HAP-1 (cell line): ENCODE measurements at places on chromosomes 13 and 19.
A peak's percentile ranks its signal among the peaks of the same experiment; 100 is the strongest.

GRCh38 chr19:18848878-18849661 lies 17.3 kb downstream of the UPF1 start:
- no peak for DNase-seq

GRCh38 chr13:114025714-114026431 lies 52.0 kb upstream of the C13orf46 start:
- no peak for DNase-seq

DNA sequence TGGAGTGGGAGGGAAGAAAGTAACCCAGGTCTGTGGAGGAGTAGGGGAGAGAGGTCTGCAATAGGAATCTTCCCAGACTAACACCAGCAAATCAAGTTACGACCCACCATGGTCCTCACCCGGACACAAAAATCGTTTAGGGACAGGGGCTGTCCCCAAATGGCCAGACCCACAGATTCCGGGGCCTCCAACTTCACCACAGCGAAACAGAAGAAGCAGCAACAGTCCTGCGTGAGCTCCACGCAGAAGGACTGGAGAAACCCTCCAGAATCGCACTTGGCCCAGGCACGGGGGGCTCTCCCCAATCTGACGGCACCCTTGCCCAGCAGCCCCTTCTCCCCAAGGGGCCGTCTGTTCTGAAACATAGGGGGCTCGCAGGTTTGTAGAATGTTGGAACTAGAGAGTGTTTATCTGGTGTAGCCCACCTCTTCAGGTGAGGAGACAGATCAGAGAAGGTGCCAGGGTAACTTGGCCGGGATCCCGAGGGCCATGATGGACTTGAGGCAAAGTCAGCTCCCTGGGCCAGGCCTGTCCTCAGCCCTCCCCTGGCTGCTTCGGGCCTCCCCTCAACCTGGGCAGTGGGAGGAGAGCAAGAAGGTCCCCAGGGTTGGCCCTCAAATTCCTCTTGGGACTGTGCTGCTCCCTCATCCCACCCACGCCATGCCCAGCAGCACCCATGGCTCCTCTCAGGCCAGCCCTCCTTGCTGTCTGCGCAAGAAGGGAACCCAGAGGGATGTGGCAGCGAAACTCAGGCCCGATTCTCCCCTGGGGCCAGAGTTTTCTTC lies 82.5 kb upstream of the GPR183 start:
- no peak for DNase-seq

GRCh38 chr19:3045191-3045590 lies 16.1 kb upstream of the TLE2 start:
- no peak for DNase-seq

GRCh38 chr13:91133941-91134802 lies 213.3 kb upstream of the MIR17HG start:
- DNase-seq: peak; percentile 60

DNA sequence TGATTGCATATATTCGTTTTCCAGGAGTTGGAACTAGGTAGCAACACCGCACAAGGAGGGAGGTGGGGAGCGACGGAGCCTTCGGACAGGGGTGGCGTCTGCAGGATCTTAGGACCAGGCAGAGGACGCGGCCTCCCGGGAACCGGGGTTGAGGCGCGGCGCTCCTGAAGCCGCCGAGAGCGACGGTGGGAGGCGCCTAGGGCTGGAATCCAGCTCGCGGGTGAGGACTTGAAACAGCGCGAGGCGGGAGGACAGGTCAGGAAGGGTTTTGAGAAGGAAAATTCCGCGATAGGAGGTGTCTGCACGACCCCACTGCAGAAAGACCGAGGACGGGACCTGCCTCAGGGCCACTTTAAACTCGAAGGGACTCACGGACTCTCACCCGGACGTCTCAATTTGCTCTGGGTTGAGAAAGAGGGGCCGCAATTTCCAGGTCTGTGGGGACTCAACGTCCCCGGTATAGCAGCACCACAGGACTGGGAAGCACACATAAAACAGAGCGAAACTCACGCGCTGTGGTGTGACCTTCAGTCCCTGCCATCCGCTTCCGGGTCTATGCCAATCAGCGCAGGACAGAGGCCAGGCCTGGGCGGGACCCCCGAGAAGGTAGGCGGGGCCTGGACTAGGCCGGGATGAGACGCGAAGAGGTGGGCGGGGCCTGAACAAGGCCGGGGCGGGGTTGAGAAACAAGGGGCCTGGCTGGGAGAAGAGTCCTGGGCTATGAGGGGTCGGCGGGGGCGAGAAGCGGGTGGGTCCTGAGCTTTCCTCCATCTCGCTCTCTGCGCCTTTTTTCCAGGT lies at the start of gene ZNF320:
ZNF320 (minus strand) TSS at position 498 of the 798 bp plus-strand sequence. CDS start 7,380 bp downstream, outside the sequence.
- DNase-seq: no peak

DNA sequence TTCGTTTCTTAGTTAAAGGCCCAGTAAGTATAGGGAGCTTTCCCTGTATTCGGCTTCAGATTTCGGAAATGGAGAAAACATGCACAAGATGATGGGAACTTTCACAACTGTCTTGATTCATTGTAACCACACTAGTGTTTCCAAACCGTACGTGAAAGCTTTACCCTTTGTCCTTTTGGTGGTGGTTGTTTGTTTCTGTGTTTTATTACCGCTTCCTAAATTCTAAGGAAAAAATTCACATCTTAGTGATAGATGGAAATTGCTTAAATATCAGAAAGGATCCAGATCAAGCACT lies 504 bp upstream of the VWA8 start:
- no peak for DNase-seq

DNA sequence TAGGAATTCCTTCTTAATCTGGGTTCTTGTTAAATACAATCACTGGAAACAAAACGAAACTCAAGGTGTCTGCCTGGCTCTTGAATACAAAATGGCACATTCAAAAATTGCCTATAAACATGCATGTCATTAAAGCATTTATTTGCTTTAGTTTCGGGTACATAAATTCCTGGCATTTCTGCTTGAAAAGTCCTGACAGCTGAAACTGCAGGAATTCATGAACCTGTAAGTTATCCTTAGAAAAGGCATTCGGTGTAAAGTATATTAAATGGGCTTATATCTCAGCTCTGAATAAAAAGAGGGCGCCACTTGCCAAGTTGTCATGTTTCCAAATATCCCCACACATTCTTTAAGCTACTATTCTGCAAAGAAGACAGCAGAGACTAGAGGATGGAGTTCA lies 32.9 kb downstream of the RXFP2 start:
- DNase-seq: peak; percentile 82

DNA sequence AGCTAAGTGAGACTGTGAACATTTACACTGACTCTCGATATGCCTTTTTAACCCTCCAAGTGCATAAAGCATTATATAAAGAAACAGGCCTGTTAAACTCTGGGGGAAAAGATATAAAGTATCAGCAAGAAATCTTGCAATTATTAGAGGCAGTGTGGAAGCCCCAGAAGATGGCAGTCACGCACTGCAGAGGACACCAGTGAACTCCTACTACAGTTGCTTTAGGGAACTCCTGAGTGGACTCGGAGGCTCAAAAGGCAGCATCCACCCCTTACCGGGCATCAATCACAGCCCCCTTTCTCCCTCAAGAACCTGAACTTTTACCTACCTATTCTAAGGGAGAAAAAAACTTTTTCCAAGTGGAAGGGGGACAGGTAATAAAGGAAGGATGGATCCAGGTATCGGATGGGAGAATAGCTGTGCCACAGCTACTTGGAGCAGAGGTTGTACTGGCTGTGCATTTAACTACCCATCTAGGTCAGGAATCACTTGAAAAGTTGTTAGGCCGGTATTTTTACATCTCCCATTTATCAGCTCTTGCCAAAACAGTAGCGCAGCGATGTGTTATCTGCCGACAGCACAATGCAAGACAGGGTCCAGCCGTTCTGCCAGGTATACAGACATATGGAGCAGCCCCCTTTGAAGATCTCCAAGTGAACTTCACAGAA lies 80.1 kb downstream of the ZNF486 start:
- no peak for DNase-seq

GRCh38 chr13:91816263-91816807 lies 417.9 kb downstream of the GPC5 start:
- DNase-seq: no peak

GRCh38 chr19:14127176-14127575 lies 9.2 kb downstream of the ASF1B start:
- DNase-seq: no peak

- no peak for DNase-seq
Observed at GRCh38 chr13:33153421-33154404, 131.8 kb downstream of the STARD13 start.

DNA sequence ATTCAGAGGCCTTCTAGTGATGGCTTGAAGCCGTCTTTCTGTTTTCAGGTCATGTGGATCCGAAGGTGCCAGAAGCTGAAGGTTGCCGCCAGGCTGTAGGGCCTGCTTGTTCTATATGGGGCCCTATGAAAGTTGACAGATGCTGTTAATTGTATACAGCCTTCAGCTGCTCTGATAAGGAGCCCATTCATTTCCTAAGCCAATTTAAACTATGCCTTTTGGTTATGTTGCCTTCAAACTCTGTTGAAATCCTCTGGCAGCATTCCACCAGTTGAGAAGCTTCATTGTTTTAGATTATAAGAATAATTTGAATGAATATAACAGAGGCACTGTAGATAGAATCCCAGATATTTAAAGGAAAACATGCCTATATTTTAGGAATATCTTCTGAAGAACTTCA lies 34.4 kb downstream of the RAP2A start:
- DNase-seq: no peak

GRCh38 chr19:44303320-44303719 lies 1.5 kb downstream of the ZNF235 start:
- no peak for DNase-seq

- no peak for DNase-seq
Observed at GRCh38 chr13:67120872-67121531, 109.1 kb downstream of the PCDH9 start.

GRCh38 chr13:71516521-71516920 lies 350.5 kb downstream of the DACH1 start:
- DNase-seq: no peak

DNA sequence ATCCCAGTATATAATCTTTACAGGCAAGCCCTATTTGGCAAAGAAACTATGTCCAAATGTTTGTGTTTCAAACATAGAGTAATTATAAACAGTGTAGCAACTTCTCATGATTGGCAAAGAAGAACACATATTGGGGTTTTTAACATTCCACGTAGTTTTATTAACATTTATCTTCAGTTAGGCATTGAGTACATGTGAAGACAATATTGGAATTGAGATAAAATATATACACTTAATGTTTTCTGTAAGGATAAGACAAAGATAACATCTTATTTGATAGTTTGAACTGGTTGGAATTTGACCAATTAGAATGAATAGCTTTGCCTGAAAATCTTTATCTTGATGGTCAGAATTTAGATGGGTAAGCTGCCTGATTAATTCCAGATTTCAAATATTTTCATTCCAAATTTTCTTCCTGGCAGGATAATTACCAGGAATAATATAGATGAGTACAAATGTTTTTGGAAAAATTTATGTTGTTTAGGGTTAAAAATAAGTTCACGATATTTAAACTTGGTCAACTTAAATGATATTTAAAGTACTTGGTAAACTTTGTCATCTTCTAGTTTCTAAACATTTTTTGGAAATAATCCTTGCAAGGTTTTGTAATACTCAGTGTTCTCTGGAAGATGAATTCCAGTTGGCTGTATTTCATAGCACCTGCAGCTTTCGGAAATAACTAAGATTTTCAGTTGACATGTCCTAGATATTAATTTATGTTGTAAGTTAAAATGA lies 536.5 kb upstream of the SPRY2 start:
- no peak for DNase-seq

GRCh38 chr13:29847501-29847983 lies 2.9 kb downstream of the UBL3 start:
- peak; percentile 65 for DNase-seq

DNA sequence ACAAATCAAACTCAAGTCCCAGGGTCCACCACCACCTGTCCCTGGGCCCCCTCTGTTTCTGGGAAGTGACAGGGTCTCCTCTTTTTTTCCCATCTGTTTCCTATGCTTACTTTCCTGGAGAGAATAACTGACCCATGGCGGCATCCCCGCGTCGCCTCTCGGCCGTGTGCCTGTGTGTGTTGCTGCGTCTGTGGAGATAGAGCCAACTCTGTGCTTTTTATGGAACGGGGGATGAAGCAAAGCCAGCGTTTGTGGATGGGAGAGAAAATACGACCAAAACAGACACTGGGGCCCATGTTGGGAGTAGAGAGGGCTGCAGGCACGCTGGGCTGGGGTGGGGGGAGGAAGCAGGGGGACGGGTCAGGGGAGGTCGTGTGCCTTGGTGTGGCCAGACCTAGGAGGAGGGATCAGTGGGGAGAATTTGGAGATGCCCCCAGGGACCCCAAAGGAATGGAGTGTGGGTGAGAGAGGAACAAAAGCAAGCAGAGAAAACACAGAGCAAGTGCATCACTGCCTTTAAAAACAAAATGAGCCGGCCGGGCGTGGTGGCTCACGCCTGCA lies 16.6 kb downstream of the PLK5 start:
- no peak for DNase-seq

GRCh38 chr13:94123557-94123956 lies 355.9 kb downstream of the DCT start:
- peak; percentile 26 for DNase-seq

- DNase-seq: no peak
Observed at GRCh38 chr13:32731576-32731975, 145.3 kb downstream of the PDS5B start.

DNA sequence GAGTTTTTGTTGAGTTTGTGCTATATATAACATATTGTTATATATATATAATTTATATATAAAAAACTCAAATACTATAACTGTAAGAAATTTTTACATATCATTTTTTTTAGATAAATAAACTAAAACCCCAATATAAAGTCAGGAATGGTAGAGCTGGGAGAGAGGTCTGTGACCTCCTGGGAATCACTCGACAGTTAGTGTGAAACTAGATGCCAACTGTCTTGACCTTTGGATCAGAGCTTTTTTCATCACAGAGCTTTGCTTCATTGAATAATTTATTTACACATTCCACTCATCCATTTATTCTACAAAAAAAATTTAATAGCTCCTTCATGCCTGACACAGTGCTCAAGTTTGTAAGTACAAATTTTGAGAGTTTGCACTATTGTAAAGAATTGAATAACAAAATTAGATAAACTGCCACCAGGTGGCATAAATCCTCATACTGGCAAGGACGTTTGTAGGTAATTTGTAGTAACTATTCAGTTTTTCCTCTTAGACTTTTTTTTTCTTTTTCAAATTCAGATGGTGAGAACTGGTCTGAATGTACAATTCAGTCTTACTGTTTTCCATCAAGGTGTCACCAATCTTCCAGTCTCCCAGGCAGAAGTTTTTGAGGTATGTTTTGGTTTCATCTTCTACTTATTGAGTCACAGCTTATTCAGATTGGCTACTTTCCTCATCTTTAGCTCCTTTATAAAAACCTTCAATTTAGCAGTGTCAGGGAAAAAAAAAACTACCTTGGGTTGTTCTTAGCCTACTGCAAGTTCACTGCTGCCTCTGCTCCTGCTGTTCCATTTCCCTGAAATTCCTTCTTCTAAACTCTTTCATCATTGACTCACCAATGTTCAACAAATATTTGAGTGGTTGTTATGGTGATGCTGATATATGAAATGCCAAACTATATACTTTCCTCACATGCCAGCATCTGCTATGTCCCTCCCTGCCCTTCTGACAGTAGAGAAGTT lies 28.7 kb downstream of the LACC1 start:
- DNase-seq: peak; percentile 15

DNA sequence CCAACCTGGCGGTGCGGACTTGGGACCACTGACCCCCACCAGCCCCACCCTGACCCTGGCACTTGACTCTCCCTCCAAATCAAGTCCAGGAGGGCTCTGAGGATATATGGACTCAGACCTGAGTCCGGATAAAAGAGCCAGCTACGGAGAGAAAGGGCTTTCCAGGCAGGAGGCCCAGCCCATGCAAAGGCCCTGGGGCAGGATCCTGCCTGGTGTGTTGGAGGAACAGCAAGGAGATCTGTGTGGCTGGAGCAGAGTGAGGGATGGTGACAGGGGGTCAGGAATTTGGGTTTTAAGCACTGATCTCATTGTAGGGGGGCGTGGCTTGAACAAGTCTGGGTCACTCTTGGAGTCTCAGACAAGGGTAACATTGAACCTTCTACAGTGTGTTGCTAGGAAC lies 474 bp upstream of the ZNRF4 start:
- DNase-seq: no peak
